ENCODE measurements at places on chromosomes 3 and 15.

GRCh38 chr3:24137958-24138875 lies 193.1 kb downstream of the NR1D2 start:
- DNase-seq: no peak

DNA sequence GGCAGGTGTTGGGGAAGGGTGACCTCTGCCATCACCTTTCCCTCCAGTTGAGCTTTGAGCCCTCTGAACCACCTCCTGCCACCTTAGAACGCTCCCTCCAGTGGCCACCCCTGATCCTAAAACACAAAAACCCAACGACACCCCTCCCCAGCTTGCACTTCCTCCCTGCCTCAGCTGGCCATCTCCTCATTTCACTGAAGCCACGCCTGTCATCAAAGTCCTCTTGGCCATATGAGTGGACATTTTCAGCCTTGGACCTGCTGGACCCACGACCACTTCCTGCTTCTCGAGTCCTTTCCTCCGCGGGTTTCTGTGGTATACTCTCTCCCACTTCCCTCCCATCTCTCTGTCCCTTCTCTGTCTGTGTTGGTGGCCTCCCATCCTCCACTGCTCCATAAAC lies 48.5 kb upstream of the NR2C2 start:
- DNase-seq: no peak

DNA sequence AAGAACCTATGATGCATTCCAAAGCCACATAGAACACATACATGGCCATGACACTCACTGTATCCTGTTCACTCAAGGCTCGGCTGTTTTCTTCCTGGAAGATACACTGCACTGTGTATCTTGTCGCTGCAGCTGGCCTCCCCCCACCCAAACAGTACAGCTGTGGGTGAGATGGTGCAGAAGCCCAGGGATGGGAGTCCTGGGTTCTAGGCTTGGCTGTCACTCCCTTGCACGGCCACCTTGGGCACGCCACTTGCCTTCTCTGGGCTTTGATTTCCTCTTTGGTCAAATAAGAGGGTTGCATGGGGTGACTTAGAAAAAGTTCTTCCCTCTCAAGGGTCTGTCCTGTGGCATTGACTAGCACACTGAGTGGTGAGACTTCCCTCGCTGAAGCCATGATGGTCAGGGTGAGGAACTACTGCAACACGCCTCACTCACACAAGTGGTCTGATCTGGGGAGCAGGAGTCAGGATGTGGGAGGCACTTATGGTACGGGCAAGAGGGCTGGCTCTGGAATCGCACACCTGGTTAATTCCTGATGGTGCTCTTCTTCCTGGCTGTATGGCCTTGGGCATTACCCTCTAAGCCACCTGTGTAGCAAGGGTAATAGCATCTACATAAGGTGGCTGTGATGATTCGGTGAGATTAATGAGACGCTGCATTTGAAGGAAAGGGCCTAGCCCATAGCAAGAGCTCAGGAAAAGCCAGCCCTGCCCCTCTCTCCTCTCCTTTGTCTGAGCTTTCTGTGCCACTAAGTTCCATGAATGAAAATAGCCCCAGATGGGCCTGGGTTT lies 44.0 kb downstream of the ANP32A start:
- no peak for DNase-seq

DNA sequence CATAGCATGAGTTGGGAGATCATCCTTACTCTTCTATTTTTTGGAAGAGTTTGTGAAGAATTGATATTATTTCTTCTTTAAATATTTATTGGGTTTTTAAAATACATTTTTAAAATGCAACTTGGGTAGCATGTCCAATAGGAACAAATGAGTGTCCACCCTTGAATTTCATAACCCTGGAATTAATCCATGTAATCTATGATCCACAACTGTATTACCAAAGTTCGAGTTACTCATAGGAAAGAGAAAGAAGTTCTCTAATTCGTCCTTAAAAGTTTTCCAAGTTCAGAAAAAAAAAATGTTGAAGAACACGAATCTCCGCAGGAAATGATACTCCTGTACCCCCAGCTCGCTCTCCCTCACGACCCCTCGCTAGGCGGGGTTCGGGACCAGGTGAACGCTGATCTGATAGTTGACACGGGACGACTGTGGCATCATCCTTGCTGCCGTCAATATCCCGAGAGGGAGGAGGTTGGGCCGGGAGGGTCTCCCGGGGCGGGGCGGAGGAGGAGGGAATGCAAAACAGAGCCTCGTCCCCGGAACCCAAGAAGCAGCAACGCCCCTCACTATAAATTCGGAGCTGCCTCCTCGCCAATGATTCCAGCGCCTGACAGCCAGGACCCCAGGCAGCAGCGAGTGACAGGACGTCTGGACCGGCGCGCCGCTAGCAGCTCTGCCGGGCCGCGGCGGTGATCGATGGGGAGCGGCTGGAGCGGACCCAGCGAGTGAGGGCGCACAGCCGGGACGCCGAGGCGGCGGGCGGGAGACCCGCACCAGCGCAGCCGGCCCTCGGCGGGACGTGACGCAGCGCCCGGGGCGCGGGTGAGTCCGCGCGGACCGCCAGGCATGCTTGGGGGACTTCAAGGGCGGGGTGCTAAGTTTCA lies at the start of gene AGTR1:
Gene AGTR1, plus strand, starts transcription at position 598 of the 884 bp plus-strand sequence. CDS start 43,133 bp downstream, outside the sequence.
- DNase-seq: no peak

DNA sequence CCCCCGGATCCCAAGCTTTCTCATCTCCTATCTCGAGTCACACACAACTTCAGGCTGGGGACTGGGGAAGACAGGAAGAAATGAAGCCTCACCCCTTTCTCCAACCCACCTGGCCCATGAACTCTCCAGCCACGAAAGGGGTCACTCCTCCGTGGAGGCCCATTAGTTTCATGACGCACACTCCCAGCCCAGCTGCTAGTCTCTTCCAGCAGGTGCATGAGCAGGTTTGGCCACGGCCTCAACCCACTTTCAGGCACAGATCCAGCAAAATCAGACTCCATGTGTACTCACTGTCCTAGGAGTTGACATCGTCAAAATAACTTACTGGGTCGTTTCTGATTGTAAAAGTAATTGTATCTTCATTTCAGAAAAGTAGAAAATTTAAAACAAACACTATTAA lies 76.6 kb downstream of the C3orf70 start:
- no peak for DNase-seq

Measured in effector memory CD8-positive, alpha-beta T cell (primary cell).